Activated B cell treated with CpG ODN at 0.5 μM for 24 hours (primary cell): ENCODE measurements at places on chromosomes 4 and X. TPM values are rescaled to one million over a fixed set of nuclear protein-coding genes. Genes with fewer than 3 reads are reported as not detected.

- DNase-seq: no peak
Measured at GRCh38 chr4:158599765-158600498, 71.8 kb downstream of the C4orf46 start.

- DNase-seq: no peak
Measured at GRCh38 chr4:83704786-83705185, 168.9 kb downstream of the GPAT3 start.

GRCh38 chr4:137711502-137711901 lies 179.2 kb upstream of the PCDH18 start:
- DNase-seq: no peak

GRCh38 chr4:162272215-162272614 lies 108.4 kb upstream of the FSTL5 start:
- DNase-seq: no peak

- no peak for DNase-seq
Measured at GRCh38 chrX:17642891-17643290, 94.4 kb upstream of the SCML1 start.

TSPAN7 gene
- not detected in 2 replicates for total RNA-seq

DNA sequence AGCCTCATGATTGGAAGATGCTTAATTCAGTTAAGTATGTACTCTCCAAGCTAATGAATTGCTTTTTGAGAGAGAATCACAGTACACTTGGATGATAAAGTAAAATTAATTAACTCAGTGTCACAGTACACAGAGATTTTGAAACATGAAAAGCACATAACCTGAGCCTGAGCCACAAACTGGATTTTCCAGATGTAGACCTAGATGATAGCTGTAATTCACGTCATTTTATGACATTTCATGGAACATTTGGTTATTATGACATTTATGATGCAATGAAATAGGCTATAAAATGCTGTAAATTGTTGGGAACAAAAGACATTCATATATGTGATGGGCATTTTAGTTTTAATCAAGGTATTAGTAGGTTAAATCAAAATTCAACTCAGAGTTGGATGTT lies 983.7 kb downstream of the STPG2 start:
- no peak for DNase-seq

- DNase-seq: no peak
Measured at GRCh38 chr4:125123570-125124109, 191.1 kb upstream of the FAT4 start.

HS6ST2 gene
- total RNA-seq: not detected in 2 replicates

DNA sequence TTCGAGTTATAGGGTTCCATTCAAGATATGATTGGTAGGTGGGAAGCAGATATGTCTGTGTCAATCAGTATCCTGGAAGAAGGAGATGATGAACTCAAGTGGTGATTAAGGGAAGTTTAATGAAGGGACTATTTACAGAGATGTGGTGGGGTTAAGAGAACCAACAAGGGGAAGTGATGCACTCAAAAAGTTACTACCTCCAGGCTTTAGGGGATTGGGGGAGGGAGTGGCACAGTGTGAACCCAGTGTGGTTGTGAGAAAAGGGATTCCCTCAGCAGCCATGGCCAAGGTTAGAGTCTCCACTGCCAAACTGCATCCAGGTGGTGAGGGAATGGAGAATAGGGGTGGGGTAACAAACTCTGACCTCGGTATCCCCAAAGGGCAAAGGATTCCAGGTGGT lies 27.9 kb downstream of the PKD2 start:
- DNase-seq: no peak

DNA sequence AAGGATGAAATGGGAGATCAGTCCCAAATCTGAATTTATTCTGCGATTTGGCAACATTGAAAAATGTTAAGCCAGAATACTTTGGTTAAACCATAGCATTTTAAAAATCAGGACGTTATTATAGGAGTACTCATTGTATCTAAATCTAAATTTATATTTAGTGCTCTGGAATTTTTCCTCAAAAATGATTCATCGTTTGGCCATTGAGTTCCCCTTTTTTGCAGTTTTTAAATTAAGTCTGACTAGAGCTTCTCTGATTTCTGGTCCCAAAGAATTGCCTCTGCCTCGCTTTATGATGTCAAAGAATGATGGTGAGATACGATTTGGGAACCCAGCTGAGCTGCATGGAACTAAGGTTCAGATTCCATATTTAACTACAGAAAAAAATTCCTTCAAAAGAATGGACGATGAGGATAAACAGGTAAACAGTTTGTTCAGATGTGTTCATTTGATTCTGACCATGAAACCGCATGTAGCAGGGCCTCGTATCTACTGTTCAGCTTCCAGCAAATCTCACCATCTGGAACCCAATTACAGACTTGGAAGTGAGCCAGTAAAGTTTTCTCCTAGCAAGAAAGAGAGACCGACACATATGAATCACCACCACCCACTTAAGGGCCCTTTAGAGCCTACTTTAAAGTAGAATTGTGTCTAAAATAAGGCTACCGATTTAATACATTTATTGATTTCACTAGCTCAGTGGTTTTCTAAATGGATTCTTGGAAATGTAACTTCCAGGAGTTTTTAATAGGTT lies 75.6 kb downstream of the REPS2 start:
- DNase-seq: no peak

DACH2 gene
- total RNA-seq: not detected in 2 replicates

DNA sequence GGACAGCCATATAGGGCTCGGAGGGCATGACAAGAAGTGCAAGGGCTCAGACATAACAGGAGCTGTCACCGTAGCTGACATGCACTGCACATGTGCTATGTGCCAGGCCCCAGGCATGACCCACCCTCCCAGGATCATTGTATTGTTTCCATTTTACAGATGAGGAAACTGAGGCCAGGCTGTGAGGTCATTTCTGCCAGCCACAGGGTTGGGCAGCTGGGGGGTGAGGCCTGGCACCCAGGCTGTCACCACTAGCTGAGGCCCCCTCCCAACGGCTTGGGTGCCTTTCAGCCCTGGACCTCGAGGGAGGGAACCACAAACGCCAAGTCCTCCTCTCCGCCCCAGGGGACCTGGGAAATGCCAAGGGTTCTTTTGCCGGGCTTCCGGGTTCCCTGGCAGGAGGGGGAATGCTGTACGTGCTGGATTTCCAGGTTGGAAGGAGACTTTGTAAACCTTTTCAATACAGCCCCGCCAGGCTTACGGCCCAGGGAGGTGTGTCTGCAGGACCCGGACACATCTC lies 12.6 kb downstream of the TREX2 start:
- no peak for DNase-seq

DNA sequence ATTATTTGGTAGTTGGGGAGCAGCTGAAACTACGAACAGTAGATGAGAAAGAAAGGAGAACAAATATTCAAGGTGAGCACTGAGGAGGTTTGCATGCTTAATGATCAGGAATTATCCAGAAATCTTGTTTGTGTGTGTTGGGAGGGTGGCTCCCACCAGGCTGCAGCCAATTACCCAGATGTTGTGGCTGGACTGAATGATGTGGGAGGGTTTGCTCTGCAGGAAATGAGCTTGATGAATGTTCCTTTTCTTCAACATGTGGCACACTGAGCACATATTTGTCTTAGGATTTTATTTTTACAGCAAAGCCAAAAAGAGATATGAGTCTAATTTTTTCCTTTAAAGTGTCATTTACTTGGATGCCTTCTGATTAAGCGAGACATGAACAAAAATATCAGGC lies 48.3 kb upstream of the AMOT start:
- DNase-seq: no peak

GRCh38 chrX:131063613-131064012 lies 5.5 kb downstream of the ARHGAP36 start:
- no peak for DNase-seq

MPC1L gene
- not detected in 2 replicates for total RNA-seq

GRCh38 chrX:44889824-44890223 lies 16.8 kb downstream of the KDM6A start:
- no peak for DNase-seq

GYG2 gene
- not detected in 2 replicates for total RNA-seq
